ENCODE measurements at places on chromosomes 11 and 22. TPM values are rescaled to one million over a fixed set of nuclear protein-coding genes. Genes with fewer than 3 reads are reported as not detected.

- DNase-seq: no peak
These were observed 5.9 kb downstream of the TKFC start for GRCh38 chr11:61338783-61339489.

DNA sequence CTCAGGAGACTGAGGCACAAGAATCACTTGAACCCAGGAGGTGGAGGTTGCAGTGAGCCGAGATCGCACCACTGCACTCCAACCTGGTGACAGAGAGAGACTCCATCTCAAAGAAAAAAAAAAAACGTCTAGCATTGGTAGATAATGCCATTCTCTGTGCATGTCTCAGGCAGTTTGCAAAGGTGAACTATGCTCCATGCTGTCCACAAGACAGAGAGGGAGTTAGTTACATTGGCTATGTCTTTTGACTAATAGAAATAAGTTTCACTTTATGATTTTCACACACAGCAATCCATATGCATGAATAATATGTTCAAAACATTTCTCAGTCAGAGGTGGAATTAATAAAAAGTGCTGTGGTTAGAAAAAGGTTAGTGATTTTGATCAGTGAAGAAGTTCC lies 591.4 kb downstream of the ETS1 start:
- DNase-seq: no peak

DNA sequence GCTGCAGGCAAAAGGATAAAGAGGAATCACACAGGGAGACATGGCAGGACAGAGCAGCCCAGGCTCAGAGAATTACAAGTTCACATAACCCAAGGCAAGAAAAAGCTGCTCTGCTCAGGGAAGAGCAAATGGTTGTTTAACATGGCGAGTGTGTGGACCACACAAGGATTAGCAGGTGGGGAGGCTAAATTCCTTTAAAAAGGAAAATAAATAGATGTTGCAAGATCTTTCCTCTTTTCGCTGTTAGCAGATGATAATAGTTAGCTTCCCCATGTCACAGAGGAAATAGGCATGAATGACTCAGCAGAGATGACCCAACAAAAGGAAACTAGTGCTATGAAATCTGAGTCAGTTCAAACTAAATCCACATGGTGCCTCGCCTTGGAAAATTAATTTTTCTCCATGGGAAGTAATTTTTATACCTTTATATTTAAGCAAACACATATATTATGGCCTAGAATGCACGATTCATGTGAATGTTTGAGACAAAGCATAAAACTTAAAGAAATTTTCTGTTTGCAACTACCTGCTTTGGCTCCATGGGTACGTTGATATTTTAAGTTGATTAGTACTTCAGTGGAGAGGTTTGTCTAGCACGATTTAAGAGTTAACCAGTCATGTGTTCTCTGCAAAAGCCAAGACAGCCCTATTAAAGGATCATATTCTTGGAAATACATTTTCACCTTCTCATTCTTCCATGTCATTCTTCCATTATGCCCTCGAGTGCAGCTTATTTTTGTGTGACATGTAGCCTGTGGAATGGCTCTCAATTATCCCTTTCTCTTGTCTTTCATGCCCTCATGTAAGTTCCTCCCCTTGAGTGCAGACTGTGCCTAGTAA lies 38.5 kb upstream of the FJX1 start:
- DNase-seq: no peak

DNA sequence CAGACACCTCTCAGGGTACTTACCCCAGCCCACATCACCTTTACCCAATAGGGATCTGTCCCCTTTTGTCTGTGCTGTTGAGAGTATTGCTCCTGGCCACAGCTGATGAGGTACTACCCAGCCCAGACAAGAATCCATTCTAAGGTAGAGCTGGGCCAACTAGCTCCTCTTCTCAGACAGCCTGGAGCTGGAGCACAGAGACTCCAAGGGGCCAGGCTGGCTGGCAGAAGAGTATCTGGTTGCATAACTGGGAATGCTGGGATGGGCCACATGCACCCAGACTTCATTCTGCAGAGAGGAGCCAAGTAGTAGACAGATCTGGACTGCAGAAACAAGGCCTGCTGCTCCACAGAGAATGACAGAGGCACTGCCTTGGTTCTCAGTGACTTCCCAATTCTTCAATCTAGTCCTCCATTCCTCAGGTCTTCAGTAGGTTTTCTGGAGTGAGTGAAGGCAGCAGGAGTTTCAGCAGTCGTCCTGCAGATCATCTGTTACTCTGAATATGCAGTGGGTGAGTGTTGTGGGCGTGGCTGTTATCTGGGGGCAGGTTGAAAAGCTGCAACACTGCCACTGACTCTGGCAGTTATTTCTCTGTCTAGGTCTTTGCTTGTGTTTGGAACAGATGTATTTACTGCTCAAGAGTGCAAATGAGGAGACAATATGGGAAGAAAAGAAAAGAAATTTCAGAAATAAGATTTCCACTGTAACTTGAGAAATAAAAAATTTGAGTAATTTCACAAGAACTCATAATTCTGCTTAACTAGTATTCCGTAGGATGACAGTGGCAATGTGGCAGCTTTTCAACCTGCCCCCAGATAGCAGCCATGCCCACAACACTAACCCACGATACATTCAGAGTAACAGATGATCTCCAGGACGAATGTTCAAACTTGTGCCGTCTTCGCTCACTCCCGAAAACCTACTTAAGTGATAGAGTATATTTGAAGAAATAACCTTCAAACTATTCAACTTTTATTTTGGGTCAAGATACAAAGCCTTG lies 34.9 kb downstream of the MAPK1 start:
- no peak for DNase-seq

GRCh38 chr11:45060707-45061106 lies 85.7 kb upstream of the PRDM11 start:
- no peak for DNase-seq

- no peak for DNase-seq
These were observed 66.2 kb upstream of the ZC3H12C start for GRCh38 chr11:110026858-110027626.

GRCh38 chr11:123452794-123453193 lies 22.7 kb downstream of the GRAMD1B start:
- DNase-seq: no peak

Gene OR6T1
- not detected for total RNA-seq

Gene MS4A6E
- total RNA-seq: not detected

Gene C11orf91
- not detected for total RNA-seq

Gene KLHDC7B
- total RNA-seq: 8.7 TPM

DNA sequence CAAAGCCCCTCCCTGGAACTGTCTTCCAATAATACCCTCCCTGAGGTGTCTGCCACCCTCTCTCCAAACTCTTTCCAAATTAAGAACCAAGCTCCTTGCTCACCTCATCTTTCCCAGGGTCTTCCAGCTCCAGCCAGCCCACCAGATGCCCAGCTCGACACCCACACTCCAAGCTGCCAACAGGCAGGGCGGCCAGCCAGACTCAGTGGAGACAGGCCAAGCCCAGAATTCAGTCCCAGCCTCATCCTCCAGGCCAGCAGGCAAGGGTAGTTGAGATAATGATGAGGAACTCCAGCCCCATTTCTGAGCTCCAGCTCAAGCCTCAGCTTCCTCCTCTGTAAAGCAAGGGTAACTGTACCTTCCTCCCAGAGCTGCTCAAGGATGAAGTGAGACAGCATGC lies 132.9 kb downstream of the CHST1 start:
- no peak for DNase-seq

DNA sequence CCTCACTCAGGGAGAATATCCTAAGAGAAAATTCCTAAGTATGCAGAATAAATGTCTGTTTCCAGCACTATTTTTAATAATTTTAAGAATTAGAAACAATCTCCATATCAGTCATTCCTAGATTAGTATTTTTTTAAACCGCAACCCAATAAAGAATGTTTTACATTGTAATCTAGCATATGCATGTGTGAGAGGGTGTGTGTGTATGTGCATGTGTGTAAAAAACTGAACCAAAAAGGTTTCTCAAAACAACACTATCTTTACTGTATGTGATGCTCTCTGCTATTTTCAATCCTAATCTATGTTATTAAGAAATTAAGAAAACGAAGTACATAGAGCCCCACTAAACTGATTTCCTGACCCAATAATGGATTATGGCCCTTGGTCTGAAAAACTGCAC lies 90.6 kb upstream of the AKIP1 start:
- DNase-seq: no peak

Gene TYR
- not detected for total RNA-seq

Gene NPAT
- 89.2 TPM for total RNA-seq

DNA sequence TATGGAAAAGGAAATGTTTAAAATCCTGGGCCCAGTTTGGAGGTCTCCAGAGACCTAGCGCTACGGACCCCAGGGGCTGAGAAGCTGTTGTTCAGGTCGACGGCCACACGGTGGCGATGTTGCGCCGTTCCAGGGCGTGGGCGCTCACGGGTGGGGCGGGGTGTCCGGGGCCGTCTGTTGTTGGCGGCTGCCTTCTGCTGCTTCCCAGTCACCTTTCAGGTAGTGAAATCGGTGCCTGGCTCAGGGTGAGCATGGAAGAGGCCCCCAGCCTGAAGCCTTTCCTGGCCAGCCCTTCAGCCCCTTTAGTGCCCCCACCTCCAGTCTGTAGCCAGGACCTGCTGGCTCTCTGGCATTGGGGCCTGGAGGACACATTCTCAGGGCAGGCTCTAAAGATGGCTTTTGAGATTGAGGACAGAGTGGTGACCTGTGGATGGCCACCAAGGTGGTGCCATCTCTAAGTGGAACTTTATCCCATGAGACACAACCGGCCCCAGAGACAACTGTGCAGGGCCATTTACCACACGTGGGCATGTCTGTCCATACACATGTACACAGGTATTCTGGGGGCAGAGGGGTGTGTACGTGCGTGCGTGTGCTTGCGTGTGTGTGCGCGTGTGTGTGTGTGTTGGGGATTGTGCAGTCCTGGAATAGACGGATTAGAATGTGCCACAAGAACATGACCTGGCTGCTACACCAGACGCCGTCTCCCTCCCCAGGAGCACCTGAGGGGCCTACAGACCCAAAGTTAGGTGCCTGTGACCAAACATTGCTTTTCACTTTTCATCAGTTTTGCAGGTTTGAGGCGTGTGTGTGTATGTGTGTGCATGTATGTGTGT lies 53.8 kb downstream of the ST14 start:
- peak; percentile 67 for DNase-seq

GRCh38 chr11:131906963-131907362 lies 536.5 kb downstream of the NTM start:
- no peak for DNase-seq

Gene PAMR1
- not detected for total RNA-seq

DNA sequence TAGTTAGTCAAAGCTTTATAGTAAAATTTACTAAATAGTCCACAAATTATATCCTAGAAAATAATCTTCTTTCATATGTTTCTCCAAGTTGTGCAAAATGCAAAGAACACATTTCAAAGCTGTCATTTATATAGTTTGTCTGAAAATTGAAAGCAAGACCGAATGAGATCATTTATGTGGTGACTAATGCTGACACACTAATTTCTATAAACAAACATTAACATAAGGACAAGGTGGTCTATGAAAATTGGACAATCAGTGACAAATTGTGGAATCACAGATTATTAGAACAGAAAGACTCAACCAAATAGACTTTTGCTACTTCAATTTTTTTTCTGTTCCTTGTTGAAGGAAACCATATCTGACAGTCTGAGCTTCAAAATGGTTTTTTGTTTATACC lies 1056.1 kb downstream of the LRRC4C start:
- no peak for DNase-seq

DNA sequence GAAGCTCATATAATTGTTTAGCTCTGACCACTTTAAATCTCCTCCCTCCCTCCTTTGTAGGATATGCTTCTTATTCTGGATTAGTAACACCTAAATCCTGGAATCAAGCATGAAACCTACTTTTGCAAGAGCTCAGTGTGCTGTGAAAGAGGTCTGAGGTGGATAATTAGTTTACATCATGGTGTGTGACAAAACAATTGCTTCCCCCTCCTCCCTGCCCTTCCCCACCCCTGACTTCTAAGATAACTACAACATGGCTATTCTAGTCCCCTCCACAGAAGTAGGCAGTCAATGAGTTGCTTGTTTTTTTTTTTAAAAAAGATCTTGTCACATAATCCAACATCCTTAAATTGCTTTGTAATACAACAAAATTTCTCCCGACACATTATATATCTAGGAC lies 314.0 kb downstream of the CADM1 start:
- DNase-seq: no peak

Gene OR6A2
- total RNA-seq: 0.34 TPM

Gene CHRDL2
- total RNA-seq: not detected

Gene PATE4
- total RNA-seq: not detected

DNA sequence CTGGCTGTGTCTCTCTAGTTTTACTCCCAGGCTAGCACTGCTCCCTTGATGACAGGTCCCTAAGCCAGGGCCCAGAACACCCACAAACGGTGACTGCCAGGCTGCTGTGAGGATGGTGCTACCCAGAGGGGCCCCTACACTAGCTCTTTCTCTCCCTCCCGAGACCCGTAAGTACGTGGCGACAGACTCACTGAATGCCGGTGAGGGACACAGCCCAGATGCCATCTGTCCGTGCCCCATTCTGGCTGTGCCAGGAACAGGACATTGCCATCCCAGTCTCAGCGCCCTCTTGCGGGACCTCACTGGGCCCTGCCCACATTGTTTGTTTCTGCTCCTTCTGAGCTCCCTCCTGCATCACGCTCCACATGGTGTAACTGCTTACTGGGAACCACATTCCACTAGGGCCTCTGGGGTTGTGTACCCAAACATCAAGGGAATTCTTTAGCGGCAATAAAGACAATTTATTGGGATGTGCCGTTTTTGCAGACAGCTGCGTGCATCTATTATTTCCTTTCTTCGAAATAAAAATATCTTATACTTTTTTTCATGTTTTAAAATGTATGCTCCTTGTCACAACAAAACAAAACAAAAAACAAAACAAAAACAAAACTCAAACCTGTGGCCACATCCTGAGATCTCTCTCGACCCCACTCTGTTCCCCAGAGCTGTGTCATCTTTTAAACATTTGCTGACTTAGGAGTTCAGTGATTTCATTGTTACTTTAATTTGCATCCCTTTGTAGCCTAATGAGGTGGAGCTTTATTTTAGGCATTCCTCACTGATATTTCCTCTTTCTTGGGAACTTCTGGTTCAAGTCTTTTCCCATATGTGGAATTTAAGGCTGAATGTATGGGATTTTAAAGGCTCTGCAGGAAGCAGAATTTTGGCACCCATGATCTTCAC lies 4.4 kb upstream of the TPCN2 start:
- DNase-seq: no peak

GRCh38 chr11:119378851-119379465 lies 2.5 kb downstream of the USP2 start:
- DNase-seq: no peak

DNA sequence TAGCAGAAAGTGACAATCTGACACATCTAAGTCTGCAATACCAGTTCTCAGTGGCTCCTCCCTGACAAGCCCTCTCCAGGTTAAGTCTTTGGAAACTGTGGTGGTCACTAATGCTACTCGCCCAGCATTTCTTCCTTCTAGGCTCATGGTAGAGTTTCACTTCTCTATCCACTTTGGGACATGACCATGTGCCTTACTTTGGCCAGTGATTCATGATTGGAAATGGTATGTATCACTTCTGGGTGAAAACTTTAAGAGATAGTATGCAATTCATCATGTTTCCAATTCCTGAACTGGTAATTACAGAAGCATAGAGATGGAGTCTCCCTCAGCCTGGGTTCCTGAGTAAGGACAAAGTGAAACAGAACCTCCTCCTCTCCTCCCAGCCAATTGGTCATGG lies 151.5 kb upstream of the LMO1 start:
- no peak for DNase-seq

- no peak for DNase-seq
These were observed 418.7 kb downstream of the SOX6 start for GRCh38 chr11:15937601-15938120.

- no peak for DNase-seq
These were observed 36.0 kb downstream of the IRAG1 start for GRCh38 chr11:10657308-10658271.
